SJCRH30 (cell line): ENCODE measurements at places on chromosomes 2 and 18.
A peak's percentile ranks its signal among the peaks of the same experiment; 100 is the strongest.

GRCh38 chr2:216006164-216006663 lies 7.1 kb downstream of the MREG start:
- DNase-seq, result no peak

DNA sequence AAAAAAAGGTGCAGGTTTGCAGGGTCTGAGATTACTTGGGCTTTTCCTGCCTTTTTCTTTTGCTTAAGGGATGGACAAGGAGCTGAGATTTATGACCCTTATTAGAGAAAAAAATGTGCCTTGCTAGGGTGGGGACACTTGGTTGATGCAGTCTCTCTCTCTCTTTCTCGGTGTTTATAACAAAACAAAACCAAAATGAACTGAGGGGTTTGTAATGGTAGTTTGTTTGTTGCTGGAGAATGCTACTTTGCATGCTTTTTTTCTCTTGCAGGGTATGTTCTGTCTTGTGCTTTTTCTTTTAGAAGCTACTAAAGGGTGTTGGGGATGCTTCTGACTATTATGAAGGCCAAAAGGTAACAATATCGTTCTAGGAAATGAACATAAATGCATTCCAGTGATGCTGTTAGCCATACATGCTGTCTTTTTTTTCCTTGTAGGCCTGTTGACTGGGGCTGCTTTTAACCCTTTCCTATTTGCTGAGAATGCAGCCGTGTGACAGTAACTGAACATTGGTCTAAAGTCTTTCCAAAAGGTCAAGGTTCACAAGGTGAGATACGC lies 435 bp downstream of the ZNF532 start:
- DNase-seq, result no peak

- peak; percentile 94 for DNase-seq
These were observed 30.2 kb downstream of the PSD4 start for GRCh38 chr2:113203901-113204519.

DNA sequence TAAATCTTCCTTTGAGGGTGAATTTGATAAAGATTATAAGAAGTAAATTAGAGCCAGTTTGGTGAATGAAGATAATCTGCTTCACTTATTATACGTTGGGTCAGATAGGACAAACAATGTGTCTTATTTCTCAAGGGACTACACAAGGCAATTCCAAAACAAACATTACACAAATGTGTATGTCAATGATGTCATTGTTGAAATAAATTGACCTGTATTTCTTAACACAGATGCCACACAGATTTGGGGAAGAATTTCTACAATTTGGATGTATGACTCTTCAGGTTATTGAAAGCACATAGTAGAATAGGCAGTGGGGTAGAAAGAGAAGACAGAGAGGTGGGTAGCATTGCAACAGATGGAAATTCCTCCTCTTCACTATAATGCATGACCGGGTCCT lies 6.9 kb upstream of the CRIM1 start:
- DNase-seq, result no peak

- no peak for DNase-seq
These were observed 83.4 kb upstream of the NARS1 start for GRCh38 chr18:57705011-57705410.

DNA sequence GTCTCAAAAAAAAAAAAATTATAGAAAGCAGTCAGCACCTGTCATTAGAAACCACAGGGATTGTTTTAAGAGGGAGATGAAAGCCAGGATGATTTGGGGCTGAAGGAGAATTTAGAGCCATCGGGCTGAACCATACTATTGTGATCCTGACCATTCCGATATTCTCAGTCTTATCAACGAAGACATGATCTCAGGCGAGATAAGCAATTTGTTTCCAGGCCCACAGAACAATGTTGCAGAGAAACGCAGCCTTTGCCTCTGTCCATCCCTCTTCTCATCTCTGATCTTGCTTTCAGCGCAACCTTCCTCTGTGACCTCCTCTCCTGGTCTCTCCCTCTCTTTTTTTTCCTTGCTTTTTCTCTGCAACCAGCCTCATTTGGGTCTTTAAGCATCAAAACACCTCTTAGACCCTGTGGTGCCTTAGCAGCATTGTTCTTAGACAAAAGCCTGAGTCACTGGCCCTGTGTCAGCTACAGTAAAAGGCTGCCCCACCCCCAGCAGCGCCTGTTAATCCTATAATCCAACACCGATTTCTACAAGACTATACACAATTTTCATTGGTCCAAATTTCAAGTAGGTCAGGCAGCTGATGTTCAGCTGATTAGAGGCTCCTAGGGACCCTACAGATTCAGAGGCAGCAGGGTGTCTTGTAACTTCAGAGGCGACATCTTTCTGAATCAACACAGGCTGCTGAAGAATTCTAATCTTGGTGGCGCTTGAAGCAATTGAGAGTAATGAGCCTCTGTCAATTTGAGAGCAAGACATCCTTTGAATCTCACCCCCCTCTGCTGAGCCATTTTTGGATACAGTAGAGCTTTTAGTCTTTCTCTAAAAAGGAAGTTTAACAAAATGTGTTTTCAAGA lies 206.0 kb downstream of the NCK2 start:
- DNase-seq, result peak; percentile 76

GRCh38 chr2:23268467-23269263 lies 116.3 kb upstream of the KLHL29 start:
- no peak for DNase-seq

GRCh38 chr18:28729321-28729720 lies 552.4 kb upstream of the CDH2 start:
- no peak for DNase-seq

GRCh38 chr2:230166557-230167170 lies 53.1 kb downstream of the SP110 start:
- DNase-seq, result no peak

DNA sequence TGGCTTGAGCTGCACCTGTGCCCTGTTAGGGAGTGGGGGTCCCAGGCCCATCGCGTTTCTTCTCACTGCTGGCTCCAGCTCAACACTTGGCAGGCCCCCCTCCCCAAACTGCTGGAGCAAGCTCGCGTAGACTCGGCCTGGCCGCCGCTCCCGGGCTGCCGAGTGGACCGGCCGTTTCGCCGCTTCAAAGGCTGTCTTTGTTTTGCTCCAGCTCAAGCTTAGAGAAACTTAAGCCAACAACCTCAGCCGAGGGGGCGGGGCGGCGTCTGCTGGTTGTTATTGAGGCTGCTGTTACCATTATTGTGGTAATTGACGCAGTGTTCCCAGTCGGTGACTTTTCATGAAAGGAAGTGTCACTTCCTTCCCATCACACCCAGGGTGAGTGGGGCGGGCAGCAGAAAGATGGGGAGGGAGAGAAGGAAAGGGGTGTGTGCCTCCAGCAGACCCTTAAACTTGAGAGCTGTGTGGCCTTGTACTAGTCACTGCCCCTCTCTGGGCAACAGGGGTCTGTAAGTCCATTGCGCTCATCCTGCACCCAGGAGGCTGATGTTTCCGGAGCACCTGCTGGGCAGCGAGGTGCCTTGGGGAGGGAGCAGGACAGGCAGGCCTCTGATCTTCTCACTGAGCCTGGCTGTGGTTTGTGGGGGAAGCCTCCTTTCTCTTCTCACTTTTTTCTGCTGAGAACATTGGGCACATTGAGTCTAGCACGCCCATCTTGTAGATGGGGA lies 2.1 kb downstream of the ARID5A start:
- DNase-seq, result no peak

GRCh38 chr18:78757014-78757413 lies 222.6 kb upstream of the SALL3 start:
- DNase-seq, result no peak

- no peak for DNase-seq
These were observed 2.7 kb upstream of the SIX2 start for GRCh38 chr2:45011621-45012602.

GRCh38 chr2:68390586-68390985 lies 25.5 kb downstream of the PLEK start:
- DNase-seq, result no peak

- no peak for DNase-seq
These were observed 105.5 kb upstream of the NEUROD1 start for GRCh38 chr2:181785691-181786344.

DNA sequence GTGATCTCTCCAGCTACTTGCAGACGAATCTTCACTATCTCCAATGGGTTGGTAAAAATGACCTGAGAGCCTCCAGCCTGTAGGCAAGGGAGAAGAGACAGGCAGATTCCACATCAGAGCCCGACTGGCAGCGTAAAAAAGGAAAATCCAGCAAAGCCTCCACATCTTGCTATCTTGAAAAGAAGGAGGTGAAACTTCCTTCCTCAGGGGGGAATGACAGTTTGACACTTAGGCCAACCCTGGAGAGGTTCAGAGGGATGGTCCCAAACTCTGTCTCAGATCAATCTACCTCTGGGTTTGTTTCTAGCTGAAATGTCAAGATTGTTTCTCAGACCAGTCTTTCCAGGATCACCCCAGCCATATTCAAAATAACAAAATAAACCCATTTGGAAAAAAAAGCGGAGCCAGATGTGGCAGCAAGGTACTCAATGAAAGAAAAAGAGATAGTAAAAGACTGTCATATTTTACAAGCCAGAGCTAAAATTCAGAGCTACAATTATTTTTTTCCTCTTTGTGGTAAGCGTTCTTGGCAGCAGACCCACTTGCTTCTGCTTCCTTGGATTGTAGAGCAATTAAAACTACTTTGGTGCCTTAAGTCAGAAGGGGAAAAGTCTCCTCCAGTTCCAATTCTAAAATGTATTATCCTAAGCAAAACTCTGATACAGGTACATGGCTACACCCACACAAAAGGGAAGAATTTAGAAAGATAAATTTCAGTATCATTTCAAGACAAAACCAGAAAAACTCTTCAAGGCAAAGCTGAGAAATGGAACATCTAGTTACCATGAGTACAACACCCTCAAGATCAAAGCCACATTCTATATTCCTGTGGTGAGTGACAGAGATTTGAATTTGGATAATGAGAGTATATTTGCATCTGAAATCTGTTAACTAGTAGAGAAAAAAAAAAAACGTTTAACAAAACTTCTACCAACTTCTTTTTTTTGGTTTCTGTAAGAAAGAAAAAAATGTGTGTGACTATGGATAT lies 100.1 kb downstream of the SLC25A12 start:
- no peak for DNase-seq

GRCh38 chr2:152120430-152120829 lies 21.6 kb upstream of the CACNB4 start:
- no peak for DNase-seq
